ENCODE measurements at places on chromosomes 6 and 20.
A peak's percentile ranks its signal among the peaks of the same experiment; 100 is the strongest.

DNA sequence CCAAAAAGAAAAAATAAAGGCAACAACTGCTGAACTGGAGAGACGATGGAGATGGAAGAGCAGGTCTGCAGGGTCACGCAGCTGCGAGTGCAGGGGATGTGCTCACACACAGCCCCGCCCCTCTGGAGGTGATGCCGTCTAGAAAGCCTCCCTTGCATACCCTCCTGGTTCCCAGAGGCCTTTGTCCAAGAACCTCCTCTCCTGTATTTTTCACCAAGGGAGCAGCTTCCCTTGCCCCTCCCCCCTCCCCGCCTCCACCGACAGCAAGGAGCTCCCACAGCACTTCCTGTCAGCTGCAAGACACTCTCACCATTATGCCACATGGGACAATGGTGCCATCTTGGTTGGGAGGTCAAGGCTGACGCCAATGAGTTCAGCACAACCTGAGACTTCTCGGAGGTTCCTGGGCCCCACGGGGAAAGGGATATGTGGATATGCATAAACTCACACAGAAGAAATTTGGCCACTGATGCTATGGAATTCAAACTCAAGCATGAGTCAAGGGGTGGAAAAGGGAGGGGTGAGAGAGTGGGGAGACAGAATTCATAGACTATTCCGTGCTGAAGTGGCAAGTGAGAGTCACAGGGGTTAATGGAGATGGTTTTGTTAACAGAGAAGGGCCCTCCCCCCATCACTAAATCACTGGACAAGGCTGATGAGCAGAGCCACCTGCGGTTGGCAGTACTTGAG, 132.9 kb downstream of the SCML4 start:
- no peak for DNase-seq

DNA sequence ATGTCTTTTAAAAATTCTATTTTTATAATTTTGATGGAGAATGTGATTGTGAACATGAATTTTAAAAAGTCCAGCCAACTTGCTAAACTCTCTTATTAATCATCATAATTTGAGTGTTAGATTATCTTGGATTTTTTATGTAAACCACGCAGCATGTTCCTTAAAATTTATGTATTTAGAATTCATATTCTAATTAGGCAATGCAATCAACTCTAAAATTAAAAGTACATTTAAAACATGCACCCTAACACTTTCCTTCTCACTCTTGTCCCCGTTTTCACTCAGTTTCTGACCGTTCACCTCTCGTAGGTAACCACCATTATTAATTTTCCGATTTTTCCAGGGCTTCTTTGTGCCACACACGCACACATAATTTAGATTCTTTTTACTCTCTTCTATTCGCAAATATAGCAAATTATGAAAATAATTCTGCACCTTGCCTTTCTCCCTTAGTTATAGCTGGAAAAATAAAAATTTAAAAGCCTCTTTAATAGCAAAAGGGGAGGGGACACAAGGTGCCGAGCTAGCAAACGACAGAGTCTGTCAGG, 329 bp upstream of the ZKSCAN3 start:
- DNase-seq: no peak

- DNase-seq: peak; percentile 80
Measured at GRCh38 chr20:23937303-23938117, 51.1 kb downstream of the GGTLC1 start.

DNA sequence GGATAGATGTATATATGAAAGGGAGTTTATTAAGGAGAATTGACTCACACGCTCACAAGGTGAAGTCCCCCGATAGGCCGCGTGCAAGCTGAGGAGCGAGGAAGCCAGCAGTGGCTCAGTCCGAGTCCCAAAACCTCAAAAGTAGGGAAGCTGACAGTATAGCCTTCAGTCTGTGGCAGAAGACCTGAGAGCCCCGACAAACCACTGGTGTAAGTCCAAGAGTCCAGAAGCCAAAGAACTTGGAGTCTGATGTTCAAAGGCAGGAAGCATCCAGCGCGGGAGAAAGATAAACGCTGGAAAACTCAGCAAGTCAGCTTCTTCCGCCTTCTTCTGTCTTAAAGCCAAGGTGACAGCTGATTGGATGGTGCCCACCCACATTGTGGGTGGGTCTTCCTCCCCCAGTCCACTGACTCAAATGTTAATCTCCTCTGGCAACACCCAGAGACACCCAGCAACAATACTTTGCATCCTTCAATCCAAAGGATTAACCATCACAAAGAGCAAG, 102.6 kb upstream of the GJE1 start:
- DNase-seq: no peak

GRCh38 chr6:119259027-119259426, 90.5 kb downstream of the MAN1A1 start:
- DNase-seq: peak; percentile 6

- no peak for DNase-seq
Measured at GRCh38 chr6:128242765-128243403, 277.5 kb downstream of the PTPRK start.

DNA sequence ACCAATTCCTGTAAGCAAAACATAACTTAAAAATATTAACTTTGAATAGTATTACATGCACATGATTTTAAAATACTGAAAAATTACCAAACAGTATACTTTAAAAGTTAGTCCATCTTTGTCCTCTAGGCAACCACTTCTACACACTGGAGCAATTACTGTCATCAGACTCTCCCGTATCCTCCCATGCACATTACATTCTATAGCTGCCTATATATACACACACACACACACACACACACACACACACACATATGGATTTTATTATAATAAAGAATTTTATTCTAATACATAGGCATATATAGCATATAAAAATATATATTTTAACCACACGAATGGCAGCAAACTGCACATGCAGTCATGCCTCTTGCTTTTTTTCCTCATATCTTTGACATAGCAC, 8.2 kb downstream of the REV3L start:
- no peak for DNase-seq

DNA sequence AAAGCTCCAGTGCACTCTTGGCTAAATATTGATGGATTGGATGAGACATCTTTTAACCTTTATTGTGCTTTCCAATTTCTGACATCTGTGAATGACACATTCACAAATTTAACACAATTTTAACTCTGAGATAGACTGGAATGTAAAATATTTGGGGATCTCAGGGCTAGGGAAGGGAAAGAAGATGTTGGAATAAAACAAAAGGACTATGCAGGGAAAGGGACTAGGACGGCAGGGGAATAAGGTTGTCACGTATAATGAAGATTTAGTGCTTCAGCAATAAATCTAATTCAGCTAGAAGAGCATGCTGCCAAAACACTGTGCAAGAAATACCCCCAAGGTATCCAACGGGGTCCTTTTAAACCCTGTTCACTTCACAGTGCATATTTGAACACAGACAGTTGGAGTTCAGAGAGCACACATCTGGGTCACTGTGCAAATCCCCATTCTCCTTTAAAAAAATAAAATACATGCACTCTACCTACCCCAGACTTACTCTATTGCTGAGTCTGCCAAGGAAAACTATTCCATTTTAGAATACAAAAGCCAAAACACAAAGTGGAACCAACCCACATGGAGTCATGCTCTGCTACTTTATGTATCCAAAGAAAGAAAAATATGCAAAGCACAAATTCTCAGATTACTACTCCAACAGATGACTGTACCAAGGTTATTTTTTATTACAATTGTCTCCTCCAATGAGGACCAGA, 151.0 kb upstream of the RSPO3 start:
- no peak for DNase-seq

- DNase-seq: no peak
Measured at GRCh38 chr20:47211036-47211435, 145.5 kb downstream of the ZMYND8 start.

DNA sequence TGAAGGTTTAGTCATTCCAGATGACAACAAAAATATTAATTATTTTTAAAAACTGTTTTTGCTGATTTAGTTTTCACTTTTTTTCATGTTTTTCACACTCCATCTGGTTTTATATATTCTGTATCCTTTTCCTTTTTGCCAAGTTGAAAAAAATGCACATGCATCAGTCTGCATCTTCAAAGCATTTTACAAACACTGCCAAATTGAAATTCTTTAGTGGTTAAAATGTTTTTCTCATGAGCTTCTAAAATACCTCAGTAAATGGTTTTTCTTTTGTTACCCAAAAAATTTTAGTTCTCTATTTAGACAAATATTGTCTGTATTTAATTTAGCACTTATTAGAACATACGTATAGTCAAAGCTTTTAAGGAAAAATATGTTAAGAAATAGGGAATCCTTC, 386.9 kb upstream of the HSF2 start:
- DNase-seq: no peak

GRCh38 chr6:164183556-164184123, 769.1 kb downstream of the QKI start:
- DNase-seq: no peak

GRCh38 chr6:94245395-94245794, 826.0 kb upstream of the EPHA7 start:
- DNase-seq: no peak

GRCh38 chr6:50831186-50831585, 12.5 kb downstream of the TFAP2B start:
- DNase-seq: no peak

DNA sequence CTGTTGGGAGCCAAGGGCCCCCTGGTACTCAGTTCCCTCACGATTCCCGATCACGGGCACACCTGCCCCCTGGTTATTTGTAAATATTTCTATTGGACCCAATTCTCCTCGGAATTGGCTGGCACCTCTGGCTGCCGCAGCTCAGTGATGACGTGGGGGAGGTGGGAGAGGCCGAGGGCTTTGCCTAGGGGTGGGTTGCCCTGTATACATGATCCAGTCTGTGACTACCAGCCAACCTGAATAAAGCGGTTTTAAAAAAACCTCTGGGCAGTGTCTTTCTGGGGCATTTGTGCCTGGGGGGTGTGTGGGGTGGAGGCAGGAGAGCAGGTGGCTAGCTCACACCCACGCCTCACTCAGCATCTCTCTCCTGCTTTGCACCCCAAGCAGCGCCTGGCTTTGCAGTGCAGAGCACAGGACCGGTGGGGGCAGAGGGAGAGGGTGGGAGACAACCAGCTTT, 42.2 kb downstream of the VSTM2L start:
- DNase-seq: no peak

DNA sequence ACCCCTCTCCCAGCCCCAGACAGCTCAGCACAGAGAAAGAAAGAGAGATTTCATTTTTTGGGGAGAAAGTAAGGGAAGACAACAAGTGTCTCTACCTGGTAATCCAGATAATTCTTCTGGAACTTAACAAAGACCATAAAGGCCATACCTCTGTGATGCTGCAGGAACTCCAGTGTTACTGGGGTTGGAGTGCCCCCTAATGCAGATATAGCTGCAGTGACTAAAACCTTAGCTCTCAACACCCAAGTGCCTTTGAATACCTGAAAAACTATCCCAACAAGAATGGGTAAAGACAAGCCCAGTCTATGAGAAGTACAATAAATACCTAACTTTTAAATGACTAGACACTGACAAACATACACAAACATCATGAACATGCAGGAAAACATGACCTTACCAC, 365.3 kb upstream of the PTCHD4 start:
- no peak for DNase-seq

- no peak for DNase-seq
Measured at GRCh38 chr6:156773476-156773875, 3.7 kb upstream of the ARID1B start.

DNA sequence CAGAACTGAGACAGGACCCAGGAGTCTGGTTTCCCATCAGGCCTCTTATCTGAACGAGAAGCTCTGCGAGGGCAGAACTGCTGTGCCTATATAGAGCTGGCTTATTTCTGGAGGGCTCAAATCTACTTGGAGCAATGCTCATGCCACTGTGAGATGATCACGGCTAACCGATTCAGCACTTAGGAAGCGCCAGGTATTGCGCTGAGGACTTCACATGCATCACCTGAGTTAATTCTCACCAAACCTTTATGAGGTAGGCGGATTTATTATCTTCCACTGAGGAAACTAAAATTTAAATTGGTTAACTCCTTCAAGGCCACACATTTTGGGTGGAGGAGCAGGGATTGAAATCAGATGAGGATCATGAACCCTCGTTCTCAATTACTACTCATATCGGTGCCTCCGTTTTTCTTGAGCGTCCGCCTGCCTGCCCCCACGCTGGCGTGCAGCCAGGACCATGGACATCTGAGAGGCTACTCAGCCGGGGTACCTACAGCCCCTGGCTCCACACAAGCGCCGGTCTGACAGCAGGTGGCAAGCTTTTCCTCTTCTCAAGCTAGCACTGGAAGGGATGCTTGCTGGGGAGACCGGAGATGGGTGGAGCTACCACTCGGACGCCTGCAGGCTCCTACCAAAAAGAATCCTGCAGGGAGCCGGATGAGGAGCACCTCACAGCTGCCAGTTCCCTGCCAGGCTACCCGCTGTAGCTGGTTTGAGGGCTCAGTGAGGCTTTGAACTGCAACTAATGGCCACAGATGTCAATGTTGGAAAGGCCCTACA, 1.0 kb upstream of the PCIF1 start:
- DNase-seq: peak; percentile 97

GRCh38 chr20:54144847-54145414, 28.9 kb downstream of the CYP24A1 start:
- DNase-seq: no peak

DNA sequence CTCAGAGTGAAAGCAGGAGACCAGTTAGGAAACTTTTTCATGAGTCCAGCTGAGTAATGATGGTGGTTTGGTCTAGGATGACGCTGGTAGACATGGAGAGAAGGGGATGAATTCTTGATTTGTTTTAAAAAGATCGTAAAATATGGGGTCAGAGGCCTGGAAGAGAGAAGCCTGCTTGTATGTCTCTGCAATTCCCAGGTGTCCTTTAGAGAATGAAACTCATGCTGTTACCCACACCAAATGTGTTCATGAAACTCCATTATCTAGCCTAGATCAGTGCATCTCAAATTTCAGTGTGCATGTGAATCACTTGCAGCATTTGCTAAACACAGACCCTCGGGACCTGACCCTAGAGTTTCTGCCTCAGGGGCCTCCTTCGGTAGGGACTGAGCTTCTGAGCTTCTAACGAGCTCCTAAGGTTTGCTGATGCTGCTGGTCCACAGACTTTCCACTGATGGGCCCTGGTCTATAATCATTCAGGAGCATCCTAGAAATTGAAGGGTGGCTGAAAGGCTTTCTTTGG, 302.0 kb upstream of the PLCB4 start:
- no peak for DNase-seq

GRCh38 chr6:163720460-163721235, 306.1 kb downstream of the QKI start:
- DNase-seq: no peak

GRCh38 chr20:41411391-41411847, 44.8 kb upstream of the EMILIN3 start:
- peak; percentile 25 for DNase-seq

DNA sequence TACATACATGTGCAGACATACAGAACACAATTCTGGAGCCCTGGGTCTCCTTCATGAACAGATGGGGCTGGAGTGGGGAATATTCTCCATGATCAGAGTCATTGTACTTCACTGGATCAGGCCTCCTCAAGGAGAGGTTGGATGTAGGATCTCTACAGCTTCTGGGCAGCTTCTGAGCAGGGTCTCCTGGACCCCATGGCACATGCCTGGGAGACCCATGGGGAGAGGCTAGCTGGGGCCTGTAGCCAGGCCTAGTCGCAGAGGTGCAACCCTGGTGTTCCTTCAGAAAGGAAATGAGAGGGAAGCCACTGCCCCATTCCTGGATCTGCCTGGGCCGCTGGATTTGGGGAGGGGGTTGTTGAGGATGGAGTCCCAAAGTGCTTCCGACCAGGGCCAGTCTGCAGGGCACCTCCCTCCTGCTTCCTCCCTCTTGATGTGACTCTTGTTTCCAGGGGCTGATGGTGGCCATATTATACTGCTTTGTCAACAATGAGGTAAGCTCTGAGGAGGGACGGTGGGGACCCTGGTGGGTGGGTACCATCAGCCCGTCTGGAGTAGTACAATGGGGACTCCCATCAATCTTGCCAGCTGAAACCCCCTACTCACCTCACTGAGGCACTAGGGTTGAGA, 31.8 kb downstream of the GLP1R start:
- no peak for DNase-seq

- DNase-seq: no peak
Measured at GRCh38 chr20:49172413-49172812, 15.7 kb downstream of the STAU1 start.

Measured in SW480 (cell line).